Right atrium auricular region (tissue), 2 donors: ENCODE measurements at places on chromosomes 13 and 19. TPM values are rescaled to one million over a fixed set of nuclear protein-coding genes. Genes with fewer than 3 reads are reported as not detected.

- H3K27ac ChIP-seq, result no peak overlapping the region
- H3K36me3 ChIP-seq, result no peaks in the 10 kb centered on the region
- DNase-seq, result no peak
- no peak overlapping the region for H3K4me3 ChIP-seq
Measured at GRCh38 chr19:7287722-7288121, 6.5 kb downstream of the INSR start.

DNA sequence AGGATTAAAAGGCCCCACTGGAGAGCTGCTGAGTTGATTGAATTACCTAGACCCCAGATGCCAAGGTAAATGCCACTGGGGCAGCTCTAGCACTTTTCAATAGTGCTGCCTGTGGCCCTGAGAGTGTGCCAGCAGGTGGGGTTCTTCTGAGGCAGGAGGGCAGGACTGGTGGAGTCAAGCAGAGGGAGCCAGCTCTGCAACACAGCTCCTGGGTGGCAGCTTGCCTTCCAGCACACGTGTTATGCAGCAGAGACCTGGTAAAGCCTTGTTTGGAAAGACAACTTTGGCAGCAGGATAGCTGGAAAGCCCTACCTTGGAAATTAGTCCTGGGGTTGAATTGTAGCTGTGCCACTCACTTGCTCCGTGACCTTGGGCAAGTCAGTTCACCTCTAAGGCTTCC lies 306.6 kb downstream of the ATP8A2 start:
- H3K27me3 ChIP-seq, result no peaks in the 10 kb centered on the region
- no peak overlapping the region for H3K27ac ChIP-seq
- H3K4me1 ChIP-seq, result no peaks in the 10 kb centered on the region
- no peaks in the 10 kb centered on the region for H3K36me3 ChIP-seq
- no peak overlapping the region for H3K4me3 ChIP-seq

DNA sequence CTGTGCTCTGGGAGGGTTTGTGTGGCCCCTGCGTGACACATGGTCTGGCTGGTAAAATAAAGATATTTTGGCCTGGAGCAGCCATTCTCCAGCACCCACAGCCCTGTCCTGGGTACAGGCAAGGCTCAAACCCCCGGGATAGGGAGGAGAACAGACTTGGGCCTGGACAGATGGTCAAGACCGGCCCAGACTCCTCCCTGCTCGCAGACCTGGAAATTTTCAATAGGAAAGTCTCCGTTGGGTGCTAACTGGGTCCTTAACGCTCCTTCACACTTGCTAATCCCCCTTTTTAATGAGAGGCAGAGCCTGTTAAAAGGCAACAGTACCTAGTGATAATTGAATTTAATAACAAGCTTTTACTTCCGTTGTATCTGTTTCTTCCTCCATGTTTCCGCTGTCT lies 2.5 kb downstream of the PALM start:
- no peaks in the 10 kb centered on the region for H3K36me3 ChIP-seq
- no peaks in the 10 kb centered on the region for H3K4me1 ChIP-seq
- DNase-seq, result no peak
- H3K27ac ChIP-seq, result peak overlapping the region; percentile 87
- no peak overlapping the region for H3K4me3 ChIP-seq

DOCK6 gene
- 49.4 TPM for total RNA-seq

GRCh38 chr13:94917824-94918223 lies 205.5 kb upstream of the SOX21 start:
- no peak overlapping the region for H3K27ac ChIP-seq
- no peaks in the 10 kb centered on the region for H3K4me1 ChIP-seq
- H3K36me3 ChIP-seq, result no peaks in the 10 kb centered on the region
- no peak overlapping the region for H3K4me3 ChIP-seq

GRCh38 chr13:40442826-40443225 lies 223.6 kb downstream of the FOXO1 start:
- no peak for DNase-seq
- no peak overlapping the region for H3K4me3 ChIP-seq
- no peaks in the 10 kb centered on the region for H3K27me3 ChIP-seq
- no peak overlapping the region for H3K27ac ChIP-seq
- H3K4me1 ChIP-seq, result peaks cover 62% of the 10 kb centered on the region

SHISA7 gene
- not detected for total RNA-seq

DNA sequence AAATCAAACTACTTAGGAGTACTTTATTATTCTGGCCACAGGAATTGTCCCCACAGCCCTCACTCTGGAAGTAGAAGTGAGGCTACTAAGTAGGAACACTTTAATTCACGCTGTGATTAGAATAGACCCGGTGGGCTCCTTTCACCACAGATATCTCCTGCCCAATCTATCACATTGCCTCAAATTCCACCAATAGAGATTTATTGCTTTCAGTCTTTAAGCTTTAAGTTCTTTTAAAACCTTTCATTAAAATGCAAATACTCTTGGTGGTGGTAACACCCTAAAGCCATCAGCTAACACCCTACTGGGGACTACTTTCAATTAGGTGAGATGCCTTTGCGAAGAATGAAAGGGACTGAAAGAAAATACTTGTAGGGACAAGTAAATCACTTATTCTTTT lies 181.9 kb downstream of the DACH1 start:
- no peak overlapping the region for H3K27ac ChIP-seq
- no peak overlapping the region for H3K4me3 ChIP-seq
- no peaks in the 10 kb centered on the region for H3K4me1 ChIP-seq
- no peaks in the 10 kb centered on the region for H3K27me3 ChIP-seq

CCDC61 gene
- total RNA-seq, result 7.8 TPM

- no peak overlapping the region for H3K4me3 ChIP-seq
- no peaks in the 10 kb centered on the region for H3K36me3 ChIP-seq
- H3K27ac ChIP-seq, result no peak overlapping the region
- no peaks in the 10 kb centered on the region for H3K27me3 ChIP-seq
Measured at GRCh38 chr13:35621989-35622388, 145.5 kb upstream of the MAB21L1 start.

EXOC3L2 gene
- 3.0 TPM for total RNA-seq

GADD45B gene
- 218 TPM for total RNA-seq

LIM2 gene
- total RNA-seq, result not detected

RXFP2 gene
- total RNA-seq, result not detected

DNA sequence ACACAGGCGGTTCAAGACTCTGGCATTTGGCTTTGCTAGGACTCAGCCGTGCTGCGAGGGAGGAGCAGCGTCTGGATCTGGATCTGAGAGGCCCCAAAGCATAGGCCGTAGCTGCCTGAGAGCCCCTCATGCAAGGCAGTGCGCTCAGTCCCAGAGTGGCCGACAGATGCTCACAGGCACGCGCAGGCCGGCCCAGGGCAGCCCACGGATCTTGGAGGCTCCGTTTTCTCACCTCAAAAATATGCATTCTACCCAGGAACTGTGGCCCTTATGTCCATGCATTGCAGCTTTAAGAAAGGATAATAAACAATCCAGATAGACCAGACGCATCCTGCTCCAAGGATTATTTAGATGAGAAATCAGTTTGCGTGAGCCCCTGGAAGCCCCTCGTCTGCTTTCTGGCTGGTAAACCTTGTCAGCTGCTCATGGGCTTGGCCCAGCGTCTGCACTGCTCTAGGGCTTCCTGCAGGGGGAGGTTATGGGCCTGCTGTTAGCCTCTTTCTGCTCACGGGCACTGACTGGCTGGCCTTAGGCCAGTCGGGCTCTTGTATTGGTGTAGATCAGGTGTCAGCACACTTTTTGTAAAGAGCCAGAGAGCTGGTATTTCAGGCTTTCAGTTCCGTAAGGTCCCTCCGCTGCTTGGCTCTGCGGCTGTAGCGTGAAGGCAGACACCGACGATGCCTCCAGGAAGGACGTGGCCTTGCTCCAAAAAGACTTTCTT lies 24.2 kb downstream of the TEX29 start:
- H3K4me3 ChIP-seq, result no peak overlapping the region
- H3K4me1 ChIP-seq, result no peaks in the 10 kb centered on the region

DNA sequence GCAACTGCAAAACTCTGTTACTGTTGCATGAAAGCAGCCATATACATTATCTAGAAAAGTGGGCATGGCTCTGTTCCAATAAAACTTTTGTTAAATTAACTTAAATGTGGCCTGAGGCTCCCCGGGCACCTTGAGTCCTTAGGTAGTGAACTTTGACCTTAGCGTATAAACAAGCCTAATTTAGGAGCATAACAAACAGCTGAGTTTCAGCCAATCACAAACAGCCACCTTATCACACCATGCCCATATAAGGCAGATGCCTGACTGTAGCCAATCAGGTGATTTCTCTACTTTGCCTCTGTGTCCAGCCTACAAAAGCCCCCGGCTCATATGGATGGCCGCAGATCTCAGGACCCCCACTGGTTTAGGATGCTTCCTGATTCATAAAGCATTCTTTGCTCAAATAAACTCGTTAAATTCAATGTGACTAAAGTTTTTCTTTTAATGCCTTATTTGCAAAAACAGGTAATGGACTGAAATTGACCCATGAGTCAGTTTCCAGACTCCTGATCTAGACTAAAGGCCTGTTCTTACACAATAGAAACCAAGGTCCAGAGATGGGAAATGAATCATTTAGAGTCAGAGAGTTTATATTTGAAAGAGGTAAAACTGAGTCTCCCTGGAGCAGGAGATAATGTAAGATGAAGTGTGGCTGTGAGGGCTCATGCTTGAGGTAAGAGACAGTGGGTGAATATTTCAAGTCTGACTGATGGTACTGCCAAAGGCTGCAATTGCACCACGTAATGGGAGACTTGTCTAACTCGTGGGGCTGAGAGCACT lies 130.2 kb downstream of the FGF9 start:
- no peaks in the 10 kb centered on the region for H3K27me3 ChIP-seq
- no peak for DNase-seq
- H3K27ac ChIP-seq, result no peak overlapping the region
- no peaks in the 10 kb centered on the region for H3K4me1 ChIP-seq
- no peak overlapping the region for H3K4me3 ChIP-seq

DNA sequence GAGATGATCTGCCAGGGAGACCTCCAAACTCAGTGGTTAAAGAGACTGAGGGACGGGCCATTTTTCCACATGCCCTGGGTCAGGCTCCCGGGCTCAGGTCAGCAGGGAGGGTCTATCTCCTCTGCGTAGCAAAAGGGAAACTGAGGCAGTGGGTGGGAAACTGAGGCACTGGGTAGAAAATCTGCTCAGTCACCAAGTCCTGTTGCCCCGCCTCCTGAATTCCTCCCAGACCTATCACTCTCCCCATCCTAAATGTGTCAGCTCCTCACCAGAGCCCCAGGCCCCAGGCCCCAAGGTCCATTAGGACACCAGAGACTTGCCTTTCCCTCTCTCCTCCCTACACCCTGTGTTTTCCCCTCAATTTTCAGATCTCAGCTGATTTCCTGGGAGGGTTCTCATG lies 2.4 kb downstream of the CD320 start:
- no peak overlapping the region for H3K27ac ChIP-seq
- no peaks in the 10 kb centered on the region for H3K27me3 ChIP-seq
- H3K36me3 ChIP-seq, result peaks cover 24% of the 10 kb centered on the region
- no peak overlapping the region for H3K4me3 ChIP-seq
- DNase-seq, result peak; percentile 38
- peaks cover 39% of the 10 kb centered on the region for H3K4me1 ChIP-seq

RUBCNL gene
- total RNA-seq, result 1.5 TPM

DNA sequence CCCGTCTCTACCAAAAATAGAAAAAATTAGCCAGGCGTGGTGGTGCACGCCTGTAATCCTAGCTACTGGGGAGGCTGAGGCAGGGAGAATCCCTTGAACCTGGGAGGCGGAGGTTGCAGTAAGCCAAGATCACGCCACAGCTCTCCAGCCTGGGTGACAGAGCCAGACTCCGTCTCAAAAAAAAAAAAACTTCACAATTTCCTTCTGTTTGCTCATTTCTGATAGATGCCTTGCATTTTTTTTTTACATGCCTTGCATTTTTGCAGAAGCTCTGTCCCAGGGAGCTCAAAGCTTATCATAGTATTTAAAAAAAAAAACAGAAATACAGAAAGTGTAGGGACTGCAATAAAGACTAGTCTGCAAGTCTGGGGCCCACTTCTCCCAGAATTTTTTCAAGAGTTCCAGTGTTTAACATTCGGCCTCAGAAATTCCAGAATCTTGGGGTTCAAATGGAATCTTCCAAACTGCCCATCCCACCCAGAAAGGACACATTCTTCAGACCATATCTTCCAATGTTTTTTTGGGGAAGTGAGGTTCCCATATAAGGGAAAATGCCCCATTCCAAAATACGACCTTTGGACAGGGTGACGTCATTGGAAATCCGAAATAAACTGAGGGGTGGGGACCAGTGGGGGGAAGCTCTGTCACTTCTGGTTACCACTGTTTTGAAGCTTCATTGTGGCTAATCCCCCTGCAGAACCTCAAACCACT lies 17.2 kb upstream of the RAB8A start:
- no peak overlapping the region for H3K4me3 ChIP-seq
- H3K27me3 ChIP-seq, result no peaks in the 10 kb centered on the region
- H3K4me1 ChIP-seq, result no peaks in the 10 kb centered on the region
- H3K36me3 ChIP-seq, result peaks cover 98% of the 10 kb centered on the region

CCDC9 gene
- total RNA-seq, result 9.2 TPM

CGB7 gene
- total RNA-seq, result not detected

DNA sequence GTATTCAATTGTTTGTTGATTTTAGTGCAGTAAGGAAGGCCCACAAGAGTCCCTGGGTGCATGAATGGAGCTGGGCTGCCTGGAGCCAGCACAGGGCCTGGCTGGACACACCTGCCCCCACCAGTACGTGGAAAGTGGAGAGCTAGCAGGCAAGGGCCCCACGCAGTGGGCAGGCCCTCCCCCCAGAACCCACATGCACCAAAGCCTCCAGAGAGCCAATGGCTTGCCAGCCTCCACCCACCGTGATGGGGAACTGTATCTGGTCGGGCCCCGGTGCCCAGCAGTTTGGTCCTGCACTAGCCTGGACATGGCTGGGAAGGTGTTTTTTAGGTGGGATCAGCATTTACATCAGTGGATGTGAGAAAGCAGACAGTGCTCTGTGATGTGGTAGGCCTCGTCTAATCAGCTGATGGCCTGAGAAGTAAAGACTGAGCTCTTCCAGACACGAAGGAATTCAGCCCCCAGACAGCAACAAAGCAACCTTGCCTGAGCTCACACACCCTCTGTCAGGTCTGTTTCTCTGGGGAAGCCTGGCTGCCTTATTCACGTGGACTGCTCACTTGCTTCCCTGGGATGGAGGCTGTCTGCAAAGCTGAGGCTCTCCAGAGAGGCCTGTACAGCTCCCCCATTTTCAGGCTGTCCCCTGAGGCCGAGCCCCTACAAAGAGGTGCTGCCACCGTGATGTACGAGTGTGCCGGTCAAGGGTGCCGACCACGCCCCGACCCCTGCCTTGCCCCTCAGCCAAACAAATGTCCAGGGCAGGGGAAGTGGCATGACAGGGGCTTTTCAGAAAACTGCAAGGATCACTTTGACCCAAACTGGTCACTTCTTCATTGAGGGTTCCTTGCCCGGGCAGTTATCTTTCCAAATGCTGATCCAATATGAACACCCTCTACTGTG lies 27.5 kb downstream of the RAB20 start:
- H3K27me3 ChIP-seq, result no peaks in the 10 kb centered on the region
- H3K27ac ChIP-seq, result no peak overlapping the region
- no peak for DNase-seq
- H3K36me3 ChIP-seq, result no peaks in the 10 kb centered on the region

SPC24 gene
- total RNA-seq, result 1.2 TPM

VMAC gene
- total RNA-seq, result 4.1 TPM
